Amniotic epithelial cell (primary cell): ENCODE measurements at places on chromosomes 7 and 10.

- DNase-seq = no peak
Measured at GRCh38 chr10:79418886-79419595, 26.4 kb downstream of the ZCCHC24 start.

DNA sequence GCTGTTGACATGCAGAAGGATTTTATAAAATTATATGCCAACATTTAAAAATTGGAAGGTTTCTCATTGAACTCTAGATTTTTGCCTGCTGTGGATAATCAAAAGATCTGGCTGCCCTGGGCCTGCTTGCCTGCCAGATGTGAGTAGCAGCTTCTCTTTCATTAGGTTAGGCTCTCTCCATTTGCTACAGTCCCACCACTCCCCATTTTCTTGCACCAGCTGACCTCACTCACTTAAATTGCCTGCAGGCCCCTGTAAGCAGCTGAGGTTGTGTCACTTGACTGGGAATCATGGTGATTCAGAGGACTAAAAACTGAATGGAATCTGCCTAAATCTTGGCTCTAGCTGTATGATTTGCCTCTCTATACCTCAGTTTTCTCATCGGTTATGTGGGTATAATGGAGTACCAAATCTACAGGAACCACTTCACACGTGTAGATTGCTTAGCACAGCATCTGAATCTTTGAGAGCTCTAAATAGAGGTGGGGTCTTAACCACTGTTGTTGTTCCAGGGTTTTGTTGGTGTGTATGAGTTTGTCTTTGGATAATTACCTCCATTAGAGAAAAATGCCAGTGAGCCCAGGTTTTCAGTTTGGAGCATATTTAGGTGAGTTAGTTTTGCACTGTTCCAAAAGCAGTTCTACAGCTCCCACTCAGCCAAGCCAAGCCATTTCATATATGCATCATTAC lies 18.6 kb upstream of the RAPGEF5 start:
- DNase-seq = no peak

- no peak for DNase-seq
Measured at GRCh38 chr10:124344931-124345330, 73.8 kb downstream of the OAT start.

DNA sequence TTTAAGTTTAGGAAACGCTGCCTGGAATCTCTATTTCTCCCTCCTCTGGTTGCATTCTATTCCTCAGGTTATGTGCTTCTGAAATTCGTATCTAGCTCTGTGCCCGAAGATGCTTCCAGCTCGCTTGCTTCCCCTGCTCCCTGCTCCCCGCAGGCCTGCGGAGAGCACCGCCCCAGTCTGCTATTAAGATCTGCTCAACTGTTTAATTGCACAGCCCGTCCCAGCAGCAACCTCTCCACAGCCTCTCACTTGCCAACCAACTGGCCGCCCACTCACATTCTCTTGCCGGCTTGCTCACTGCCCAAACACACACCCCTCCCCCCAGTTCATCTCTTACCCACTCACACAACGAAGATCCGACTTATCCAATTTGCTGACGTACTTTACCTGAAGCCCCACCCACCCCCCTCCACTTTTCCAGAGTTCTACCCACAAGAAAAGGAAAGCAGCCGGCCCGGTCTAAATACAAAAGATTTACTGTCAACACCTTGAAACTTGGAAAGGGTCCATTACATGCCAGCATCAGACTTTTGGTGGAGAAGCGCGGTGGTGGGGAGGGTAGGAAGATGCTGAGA lies 167.3 kb upstream of the KLF14 start:
- DNase-seq = peak; percentile 97

DNA sequence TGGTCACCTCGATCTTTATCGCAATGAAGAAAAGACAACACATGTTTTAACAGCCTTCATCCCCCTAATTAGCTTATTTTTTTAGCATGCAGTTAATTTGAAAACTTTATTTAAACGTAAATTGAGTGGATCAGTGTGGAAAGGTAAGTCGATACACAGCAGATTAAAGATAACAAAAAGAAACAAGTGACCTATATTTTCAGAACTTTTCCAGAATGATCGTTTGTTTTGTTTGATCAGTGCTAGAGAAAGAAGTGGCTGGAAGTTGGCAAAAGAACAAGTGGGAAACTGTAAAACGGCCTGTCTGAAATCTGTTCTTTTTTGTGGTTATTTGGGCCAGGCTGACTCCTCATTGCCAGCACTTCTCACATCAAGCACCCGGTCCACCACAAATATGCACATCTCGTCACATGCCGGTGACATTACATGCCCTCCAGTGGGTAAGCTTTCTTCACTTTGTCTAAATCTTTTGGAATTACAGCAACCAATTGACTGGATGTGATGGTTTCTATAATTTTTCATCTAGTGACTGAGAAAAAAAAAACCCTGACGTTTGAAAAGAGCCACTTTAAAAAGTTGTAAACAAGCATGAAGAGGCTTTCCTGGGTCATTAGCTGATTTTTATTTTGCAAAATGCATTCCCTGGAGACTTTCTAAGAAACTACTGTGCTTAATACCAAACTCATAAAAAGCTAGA lies 33.2 kb downstream of the C7orf33 start:
- peak; percentile 81 for DNase-seq

- no peak for DNase-seq
Measured at GRCh38 chr10:78185693-78186055, 152.0 kb downstream of the RPS24 start.

GRCh38 chr7:27418541-27418940 lies 175.9 kb downstream of the EVX1 start:
- no peak for DNase-seq

DNA sequence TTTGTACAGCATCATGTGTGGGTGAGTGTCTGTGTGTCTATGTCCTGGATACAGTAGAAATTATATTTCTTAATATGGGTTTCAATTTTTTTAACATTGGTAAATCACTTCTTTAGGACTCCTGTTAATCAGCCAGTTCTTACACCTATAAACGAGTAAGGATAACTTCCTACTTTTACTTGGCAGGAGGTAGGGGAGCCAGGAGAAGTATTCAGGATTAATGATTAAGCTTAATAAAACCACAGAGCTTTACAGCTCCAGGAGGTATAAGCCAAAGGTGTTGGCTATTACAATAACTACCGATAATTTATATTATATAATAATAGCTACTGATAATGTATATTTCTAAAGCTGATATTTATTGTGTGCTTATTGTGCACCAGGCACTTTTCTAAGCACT lies 1.7 kb upstream of the FAM3C start:
- no peak for DNase-seq

DNA sequence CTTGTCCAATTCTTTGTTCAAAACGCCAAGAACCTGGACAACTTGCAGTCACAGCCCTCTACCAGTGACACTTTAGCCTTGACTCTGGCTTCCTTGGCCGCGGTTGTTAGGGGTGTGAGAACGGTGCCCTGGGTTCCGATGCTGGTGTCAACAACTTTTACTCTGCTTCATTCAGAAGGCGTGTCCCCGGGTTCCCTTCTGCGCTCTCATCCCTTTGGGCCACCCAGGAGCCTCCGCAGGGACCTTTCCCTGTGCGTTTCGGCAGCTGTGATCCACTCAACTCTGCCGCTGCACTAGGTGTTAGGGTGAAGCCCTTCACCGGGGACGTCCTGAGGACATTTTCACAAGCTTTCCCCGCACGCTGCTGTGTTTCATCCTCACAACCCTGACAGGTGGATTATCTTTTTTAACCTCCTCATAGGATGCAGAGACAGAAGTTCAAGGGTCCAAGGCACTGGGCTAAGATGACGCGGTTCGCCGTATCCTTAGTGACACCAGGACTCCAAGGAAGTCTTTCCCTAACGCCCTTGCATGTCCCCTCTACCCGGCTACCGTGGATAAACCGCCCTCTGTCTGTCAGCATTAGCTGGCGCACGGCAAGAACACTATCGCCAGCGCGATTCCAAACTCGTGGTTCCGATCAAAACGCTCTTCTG lies 133.5 kb upstream of the SHH start:
- no peak for DNase-seq

GRCh38 chr10:12042409-12042796 lies 206 bp downstream of the UPF2 start:
- DNase-seq = no peak

GRCh38 chr10:85926986-85927385 lies 439.6 kb downstream of the GRID1 start:
- no peak for DNase-seq

GRCh38 chr7:90262438-90262837 lies 17.5 kb downstream of the CFAP69 start:
- DNase-seq = peak; percentile 31

DNA sequence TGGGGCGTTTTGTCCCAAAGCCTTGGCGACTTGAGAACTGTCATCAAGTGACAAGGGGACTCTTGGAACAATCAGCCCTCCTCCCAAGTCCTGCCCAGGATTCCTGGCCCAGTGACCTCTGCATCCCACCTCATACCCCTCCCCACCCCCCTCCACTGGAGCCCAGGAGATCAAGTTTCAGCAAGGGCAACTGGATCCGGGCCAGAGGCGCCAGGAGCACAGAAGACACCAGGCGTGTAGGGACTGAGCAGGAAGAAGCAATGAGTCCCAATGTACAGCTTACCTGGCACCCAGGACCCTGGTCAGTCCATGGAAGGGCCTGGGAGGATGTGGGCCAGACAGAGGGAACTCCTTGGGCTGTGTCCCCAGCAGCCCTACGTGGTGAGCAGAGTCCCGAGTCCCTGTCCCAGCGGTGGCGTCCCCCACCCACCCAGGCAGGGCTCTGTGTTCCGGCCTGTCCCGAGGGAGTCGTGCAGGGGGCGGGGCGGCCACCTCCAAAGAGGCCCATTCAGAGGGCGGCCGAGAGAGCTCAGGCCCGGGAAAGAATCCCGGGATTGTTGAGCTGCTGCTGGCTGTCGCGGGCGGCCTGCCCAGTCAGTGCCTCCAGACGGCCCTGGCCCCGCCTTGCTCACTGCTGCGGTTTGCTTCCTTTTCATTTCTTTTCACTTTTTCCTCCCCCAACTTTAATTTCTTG lies 254.1 kb downstream of the TNS3 start:
- peak; percentile 70 for DNase-seq

DNA sequence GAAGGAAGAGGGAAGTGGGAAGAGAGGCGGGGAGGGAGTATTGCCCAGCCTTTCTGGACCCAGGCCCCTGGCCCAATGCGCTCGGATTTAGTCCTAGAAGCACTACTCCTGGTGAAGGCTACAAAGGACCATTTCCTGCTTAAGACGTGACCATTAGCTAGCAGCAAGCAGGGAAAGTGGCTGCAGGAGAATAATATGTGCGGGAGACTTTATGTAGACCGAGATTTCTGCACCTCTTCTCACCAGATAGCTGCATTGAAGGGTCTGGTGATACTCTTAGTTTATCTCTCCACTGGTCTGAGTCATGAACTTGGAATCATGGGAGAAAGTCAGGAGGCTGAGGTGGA lies 3.1 kb downstream of the VAX1 start:
- no peak for DNase-seq

GRCh38 chr10:89206402-89207180 lies 526 bp downstream of the CH25H start:
- DNase-seq = no peak

GRCh38 chr10:109924967-109925620 lies 1.8 kb upstream of the XPNPEP1 start:
- no peak for DNase-seq

GRCh38 chr7:51267169-51267568 lies 49.4 kb downstream of the COBL start:
- DNase-seq = no peak

DNA sequence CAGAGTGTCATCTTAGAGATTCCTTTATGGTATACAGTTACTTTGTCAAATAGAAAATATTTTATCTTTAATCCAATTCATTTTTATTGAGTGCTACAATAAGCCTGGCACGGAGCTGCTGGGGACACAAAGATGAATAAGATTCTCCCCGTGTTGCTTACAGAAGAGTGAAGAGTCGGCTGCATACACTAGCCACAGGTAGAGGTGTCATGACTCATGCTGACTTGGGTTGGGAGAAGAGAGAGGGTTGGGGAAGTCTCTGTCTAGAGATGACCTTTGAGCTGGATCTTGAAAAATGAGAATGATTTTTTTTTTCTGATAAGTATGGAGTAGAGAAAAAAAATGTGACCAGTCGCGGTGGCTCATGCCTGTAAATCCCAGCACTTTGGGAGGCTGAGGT lies 289.9 kb upstream of the CELF2 start:
- DNase-seq = no peak
